ENCODE measurements at places on chromosomes 1 and 21.

DNA sequence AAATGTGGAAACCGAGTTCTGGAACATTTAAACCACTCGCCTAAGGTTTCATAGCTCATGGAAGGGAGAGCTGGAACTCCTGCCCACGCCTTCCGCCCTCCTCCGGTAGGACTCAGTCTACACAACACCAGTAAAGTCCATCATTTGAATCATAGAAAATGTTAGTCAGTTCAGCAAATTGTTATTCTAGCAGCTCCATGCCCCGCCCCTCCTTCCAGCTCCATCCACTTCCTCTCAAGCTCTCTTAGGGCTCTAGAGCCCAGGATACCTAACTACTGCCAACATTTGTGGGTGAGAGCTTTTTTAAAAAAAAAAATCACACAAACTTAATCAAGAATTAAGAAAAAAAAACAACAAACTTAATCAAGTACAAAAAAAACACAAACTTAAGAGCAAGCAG is 121.8 kb downstream of the TBX15 start:
- DNase-seq = no peak

- no peak for DNase-seq
These were observed 83.8 kb downstream of the TMEM53 start for GRCh38 chr1:44590475-44590874.

- no peak for DNase-seq
These were observed 29.9 kb downstream of the KRTAP10-1 start for GRCh38 chr21:44510109-44510507.

DNA sequence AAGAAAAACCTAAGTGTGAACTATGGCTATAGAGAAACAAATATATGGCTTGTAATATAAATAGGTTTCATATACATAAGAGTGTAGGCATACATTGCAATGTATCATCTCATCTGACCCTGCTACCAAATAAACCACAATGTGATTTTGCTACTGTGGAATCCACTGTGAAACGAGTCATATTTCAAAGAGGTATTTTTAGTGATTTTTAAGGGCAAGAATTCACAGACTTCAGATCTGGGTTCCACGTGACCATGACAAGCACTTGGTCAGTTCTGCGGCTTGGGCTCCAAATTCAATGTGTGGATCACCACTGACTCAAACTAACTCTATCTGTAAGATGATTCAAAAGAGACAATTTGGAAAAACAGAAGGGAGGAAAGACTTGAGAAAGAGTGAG is 147.0 kb upstream of the ERG start:
- no peak for DNase-seq

GRCh38 chr1:233714631-233715217 is 100.8 kb downstream of the KCNK1 start:
- peak; percentile 43 for DNase-seq

DNA sequence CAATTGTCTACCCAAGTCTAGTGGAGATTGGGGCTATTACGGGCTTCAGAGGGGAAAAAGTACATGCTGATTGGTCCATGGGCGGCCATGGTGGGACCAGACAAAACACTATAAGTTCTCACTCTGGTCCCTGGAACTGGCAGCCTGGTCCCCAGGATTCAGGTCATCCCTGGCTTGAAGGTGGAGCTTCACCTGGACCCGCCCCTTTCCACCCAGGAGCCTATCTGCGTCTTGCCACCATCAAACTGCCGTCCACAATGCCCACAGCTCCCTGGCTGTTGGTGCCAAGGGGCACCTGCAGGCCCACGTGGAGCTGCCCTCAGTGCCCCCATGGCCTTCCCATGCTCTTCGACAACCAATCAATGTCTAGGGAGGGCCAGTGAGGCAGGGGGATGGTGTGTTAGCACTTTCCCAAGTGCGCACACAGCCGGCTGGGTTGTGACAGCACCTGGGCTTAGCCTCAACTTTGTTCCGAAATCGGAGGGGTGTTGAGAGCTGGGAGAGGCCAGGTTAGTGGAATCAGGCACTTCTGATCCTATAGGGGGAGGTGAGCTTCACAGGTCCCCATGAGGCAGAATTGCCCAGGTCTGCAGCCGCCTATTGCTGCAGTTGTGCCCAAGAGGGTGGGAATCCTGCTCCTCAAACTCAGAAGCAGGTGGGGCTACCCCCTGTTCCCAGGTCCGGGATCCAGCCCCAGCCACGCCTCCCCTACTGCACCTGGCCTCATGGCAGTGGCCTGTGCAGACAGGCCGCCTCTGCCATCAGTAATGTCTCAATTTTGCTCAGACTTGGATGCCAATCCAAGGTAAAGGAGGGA is 1369.4 kb upstream of the PRMT6 start:
- DNase-seq = no peak

All from SHP77 (cell line).